Osteocyte (in vitro differentiated cells): ENCODE measurements at places on chromosomes 13 and 19.

DNA sequence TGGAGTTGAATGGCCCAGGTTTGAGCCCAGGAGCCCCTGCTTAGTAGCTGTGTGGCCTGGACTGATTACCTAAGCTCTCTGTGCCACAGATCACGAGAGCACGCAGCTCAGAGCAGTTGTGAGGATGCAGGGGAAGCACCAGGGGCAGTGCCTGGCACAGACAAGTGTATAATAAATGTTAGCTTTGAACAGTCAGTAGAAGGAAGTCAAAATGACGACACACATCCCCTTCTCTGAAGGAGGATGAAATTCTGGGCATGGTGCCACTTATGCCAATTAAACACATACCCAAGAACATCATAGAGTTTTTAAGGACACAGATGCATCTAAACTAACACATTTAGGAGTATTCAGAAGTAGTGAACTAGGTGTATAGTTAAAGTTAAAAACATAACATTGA, 24.9 kb upstream of the SIGLEC11 start:
- no peak for DNase-seq

GRCh38 chr13:48770372-48770771, 116.6 kb downstream of the CYSLTR2 start:
- no peak for DNase-seq

DNA sequence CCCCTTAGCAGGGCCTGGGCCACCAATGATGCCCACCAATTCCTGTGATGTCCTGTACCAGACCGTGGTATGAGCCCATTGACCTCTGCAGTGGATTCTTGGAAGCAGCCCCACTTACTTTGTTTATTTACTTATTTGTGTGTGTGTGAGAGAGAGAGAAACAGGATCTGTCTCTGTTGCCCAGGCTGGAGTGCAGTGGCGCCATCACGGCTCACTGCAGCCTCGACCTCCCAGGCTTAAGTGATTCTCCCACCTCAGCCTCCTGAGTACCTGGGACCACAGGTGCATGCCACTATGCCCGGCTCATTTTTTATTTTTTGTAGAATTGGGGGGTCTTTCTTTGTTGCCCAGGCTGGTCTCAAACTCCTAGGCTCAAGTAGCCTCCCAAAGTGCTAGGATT, 13.0 kb downstream of the MYO9B start:
- no peak for DNase-seq

GRCh38 chr13:47853236-47853635, 147.8 kb downstream of the SUCLA2 start:
- DNase-seq = no peak

DNA sequence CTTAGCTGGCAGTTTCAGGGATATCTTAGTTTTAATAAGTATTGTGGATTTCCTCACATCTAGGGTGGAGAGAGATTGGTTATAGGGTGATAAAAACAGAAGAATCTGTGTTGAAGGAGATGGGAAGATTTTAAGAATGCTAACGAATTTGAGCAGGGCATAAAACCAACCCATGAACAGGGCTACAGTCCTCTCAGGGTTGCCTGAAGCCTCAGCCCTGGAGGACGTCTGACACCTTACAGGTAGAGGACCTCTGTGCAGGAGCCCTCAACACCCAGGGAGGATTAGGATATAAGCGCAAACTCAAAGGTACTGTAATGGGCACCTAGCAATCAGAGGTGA, 461 bp upstream of the WASF3 start:
- DNase-seq = no peak

GRCh38 chr19:46745030-46745429, 827 bp upstream of the FKRP start:
- DNase-seq = no peak

- no peak for DNase-seq
Observed at GRCh38 chr19:52473655-52474350, 20.4 kb downstream of the ZNF578 start.

- DNase-seq = no peak
Observed at GRCh38 chr19:19062454-19063182, 1.2 kb upstream of the SLC25A42 start.

- no peak for DNase-seq
Observed at GRCh38 chr19:10288662-10289166, 1.0 kb upstream of the ICAM5 start.

DNA sequence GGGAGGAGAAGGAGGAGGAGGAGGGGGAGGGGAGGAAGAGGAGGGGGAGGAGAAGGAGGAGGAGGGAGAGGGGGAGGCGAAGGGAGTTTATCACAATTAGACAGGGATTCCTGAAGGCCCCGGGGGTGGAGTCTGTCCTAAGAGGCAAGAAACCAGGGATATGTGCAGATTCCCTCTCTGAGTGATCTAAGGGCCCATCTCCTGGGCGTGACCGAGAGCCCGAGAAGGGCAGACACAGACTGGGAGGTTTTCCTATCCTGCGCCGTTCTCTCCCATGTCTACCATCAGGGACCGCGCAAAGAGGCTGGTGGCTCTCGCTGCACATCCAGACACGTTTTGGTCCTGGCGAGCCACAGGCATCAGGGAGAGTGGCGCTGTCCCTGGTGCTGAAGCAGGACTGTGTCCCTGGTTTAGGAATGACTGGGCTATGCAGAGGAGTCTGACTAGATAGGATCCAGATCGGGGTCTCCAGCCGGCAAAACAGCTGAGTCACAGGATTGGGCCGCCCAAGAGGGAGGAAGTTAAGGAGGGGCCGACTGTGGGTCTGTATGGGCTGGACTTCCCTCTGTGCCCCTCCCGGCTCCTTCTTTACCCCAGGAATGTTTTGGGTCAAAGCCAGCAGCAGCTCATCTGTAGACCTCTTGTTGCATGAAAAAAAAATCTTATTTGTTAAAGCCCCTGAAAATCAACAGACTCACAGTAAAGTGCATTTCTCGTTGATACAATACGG, 17.9 kb upstream of the ZNF175 start:
- DNase-seq = peak; percentile 86

- DNase-seq = no peak
Observed at GRCh38 chr13:35190241-35190640, 248.2 kb downstream of the NBEA start.

DNA sequence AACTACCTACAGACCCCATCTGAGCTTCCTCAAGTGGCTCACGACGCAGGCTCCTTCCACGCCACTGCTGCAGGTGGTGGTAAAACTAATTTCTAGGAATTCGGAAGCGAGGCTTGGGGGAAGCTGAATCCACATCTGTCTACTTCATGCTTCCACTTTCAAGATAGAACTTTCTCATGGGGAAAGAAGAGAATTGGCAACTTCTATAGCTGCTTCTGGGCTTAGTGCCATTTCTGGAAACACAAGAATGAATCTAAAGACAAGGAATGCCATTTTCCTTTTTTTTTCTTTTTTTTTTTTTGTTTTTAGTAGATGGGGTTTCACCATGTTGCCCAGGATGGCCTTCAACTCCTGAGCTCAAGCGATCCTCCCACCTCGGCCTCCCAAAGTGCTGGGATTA, 2.8 kb upstream of the NLRP12 start:
- DNase-seq = no peak

- DNase-seq = no peak
Observed at GRCh38 chr19:53130506-53130905, 2.2 kb downstream of the ZNF415 start.

DNA sequence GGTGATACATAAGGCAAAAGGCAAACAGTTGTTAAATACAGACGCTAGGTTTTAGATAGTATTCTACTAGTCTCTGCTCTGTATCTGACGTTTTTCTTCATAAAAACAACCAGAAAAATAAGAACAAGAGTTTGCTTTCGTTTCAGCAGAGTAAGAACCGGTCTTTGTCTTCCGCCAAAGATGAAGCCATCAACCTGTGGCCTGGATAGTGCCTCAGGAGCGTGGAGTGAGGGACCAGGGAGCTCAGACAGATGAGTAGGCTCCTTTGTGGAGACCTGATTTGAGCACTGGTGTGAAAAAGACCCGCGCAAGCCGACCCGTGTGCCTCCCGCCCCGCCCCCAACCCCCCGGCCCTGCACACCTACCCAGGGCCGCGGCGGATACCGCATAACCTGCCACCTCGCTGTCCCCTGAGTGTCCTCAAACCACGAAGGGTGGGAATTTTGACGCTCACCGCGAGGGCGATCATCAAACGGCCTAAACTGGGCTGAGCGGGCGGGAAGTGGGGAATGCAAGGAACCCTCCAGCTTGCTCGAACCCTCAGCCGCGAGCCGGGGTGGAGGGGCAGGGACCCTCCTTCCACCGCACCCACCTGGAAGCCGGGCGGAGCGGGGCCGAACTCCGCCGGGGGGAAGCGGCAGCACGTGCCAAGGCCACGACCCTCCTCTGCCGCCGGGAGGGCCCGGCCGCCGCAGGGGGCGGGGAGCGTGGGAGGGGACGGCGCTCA, 866 bp upstream of the LMO7 start:
- DNase-seq = no peak

DNA sequence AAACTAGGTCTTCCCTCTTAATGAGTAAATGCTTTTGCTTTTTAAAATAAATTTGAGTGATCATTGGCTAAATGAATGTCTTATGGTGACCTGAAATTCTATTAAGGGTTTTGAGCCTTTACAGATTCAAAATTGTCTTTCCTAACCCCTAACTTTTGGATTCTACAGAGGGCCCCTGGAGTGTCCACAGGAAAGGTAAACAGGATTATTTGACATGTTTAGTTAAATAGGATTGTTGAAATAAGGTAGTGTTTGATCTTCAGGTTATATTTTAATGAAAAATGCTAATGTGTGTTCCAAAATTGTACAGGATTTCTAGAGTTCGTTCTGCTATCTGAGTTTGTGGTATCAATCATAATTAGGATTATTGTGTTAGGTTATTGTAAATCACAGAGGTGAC, 55.9 kb upstream of the GJB6 start:
- no peak for DNase-seq

- DNase-seq = no peak
Observed at GRCh38 chr13:34542321-34542720, 399.7 kb upstream of the NBEA start.

GRCh38 chr19:57682226-57682766, 519 bp downstream of the ZNF551 start:
- DNase-seq = no peak

DNA sequence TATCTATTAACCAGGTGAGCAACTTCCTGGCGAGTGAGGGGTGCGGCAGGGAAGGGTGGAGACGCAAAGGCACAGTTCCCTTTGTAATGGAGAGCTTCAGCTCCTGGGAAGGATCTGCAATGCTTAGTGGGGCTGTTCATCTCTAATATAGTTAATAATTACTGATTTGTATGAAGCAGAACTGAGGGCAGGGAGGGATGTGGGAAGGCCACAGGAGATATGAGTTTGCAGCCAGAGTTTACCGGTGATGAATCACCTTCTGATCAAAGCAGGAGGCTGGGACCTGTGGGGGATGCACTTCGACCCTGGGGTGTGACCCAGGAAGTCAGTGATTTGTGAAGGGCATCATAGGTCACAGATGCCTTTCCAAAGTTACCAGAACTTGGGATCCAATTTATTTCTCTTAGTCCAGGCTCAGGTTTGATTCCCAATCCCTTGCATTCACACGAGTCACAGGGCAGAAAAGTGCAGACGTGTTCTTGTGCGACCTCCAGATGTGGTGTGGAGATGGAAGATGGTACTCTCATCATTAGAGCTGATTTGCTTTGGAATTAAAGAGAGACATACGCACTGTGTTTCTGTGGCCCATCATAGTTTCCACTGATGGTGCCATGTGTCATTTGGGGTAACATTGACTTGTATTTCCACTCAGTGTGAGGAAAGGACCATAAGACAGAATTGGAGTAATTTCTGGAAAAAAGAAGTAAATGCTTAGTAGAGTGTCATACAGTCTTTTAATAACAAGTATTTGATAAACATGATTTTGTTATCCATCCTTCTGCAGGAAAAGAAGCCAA, 55.0 kb downstream of the LRCH1 start:
- DNase-seq = no peak

- DNase-seq = no peak
Observed at GRCh38 chr13:22173610-22174009, 502.7 kb downstream of the FGF9 start.

- DNase-seq = peak; percentile 91
Observed at GRCh38 chr19:57830071-57830602, at the start of gene ZNF587B. Gene ZNF587B (plus strand): TSS chr19:57830299. CDS start chr19:57830529, 230 bp downstream.

GRCh38 chr19:10419646-10420443, 493 bp upstream of the PDE4A start:
- no peak for DNase-seq

DNA sequence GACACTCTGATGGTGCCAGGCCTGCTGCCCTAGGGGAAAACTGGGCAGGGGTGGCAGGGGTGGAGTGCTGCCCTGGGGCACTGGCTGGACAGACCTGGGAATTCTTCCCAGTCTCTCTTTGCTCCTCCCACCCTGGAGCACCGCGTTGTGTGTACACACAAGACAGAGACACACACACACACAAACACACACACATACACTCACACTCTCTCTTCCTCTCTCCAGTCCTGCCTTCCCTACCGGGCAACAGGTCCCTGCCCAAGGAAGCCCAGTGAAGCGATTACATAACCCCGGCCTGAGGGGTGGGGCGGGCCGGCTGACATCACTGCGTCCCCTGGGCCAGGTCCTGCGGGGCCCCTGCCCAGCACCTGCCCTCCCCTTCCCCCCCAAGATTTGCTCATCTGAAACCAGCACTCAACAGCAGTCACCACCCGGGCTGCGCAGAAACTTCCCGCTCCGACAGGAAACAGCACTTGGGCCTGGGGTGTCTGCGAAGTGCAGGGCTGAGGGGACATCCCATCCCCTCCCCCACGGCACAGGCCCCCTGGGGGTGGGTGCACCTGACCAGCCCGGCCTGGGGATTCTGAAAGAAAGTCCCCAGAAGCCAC, 1.2 kb downstream of the MKNK2 start:
- no peak for DNase-seq

DNA sequence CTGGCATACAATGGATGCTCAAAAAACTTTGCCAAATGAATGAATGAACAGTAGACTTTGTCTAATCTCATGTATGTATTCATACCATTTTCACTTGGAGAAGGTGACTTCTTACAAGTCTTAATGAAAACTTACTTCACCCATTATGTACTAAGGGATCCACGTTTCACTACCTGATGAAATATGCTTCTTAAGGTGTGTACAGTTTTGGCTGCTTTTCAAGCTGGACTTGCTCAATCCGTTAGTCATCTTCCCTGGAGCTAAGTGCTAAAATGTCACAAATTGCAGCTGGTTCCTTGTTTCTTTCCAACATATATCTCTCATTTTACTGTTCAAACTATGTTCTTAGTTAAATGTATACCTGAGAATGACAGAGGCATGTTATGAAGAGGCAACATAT, 4.2 kb upstream of the CCNA1 start:
- DNase-seq = no peak

DNA sequence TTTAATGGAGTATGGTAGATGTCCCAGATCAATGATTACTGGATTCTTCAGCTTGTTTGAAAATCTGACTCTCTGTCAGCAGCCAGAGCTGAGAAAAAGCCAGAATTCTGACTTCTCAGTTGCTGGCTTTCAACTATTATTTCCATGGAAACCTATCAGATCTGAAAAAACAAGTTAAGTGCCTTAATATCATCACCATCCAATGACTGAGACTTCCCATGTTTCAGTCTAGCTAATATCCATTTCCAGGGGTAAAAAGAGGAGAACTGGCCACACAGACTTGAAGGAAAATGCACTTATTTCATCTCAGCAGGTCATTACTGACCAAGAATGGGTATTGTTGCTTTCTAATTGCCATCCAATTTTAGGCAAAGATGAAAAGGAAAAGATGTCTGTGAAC, 75.2 kb downstream of the TNFSF11 start:
- DNase-seq = no peak
